ENCODE measurements at places on chromosomes 1 and 21.

DNA sequence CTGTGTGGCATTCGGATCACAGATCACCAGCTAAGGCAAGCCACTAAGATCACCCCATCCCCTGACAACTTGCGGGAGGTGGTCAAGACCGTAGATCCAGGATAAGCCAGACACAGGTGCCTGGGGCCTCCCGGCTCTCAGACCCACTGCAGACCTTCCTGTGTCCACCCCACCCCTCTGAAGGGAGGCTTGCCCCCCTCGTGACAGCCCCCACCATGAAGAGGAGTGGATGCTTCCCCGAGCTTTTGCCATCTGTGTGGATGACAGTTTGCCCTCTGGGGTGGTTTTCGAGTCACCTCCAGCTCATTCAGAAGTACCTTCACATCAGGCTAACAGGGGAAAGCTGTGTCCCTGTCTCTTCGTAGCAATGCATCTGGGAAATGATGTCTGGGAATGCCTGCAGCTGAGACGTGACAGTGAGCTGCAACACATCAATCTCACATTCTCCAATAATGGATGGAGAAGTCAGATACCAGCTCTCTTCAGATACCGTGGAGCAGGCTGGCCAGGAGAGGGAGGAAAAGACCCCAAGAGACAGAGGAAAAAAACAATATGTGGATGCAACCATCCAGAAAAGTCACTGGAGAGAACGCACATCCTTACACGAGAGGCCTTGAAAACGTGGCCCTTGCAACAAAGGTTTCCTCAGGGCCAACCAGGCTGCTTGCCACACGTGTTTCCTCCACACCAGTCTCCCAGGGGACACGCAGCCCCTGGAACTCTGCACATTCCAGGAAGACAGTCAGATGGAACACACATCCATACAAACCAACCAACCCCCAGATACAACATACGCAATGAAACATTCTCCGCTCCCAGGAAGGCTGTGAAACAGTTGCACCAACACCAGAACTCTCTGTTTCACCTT, 20.4 kb upstream of the FHAD1 start:
- H3K27ac ChIP-seq = no peak overlapping the region
- peaks cover 6% of the 10 kb centered on the region for H3K4me1 ChIP-seq
- no peaks in the 10 kb centered on the region for H3K36me3 ChIP-seq
- DNase-seq = no peak

GRCh38 chr21:26795866-26796329, 49.3 kb downstream of the ADAMTS1 start:
- no peak overlapping the region for H3K4me3 ChIP-seq
- no peak for DNase-seq
- H3K4me1 ChIP-seq = peaks cover 6% of the 10 kb centered on the region
- H3K36me3 ChIP-seq = no peaks in the 10 kb centered on the region
- no peaks in the 10 kb centered on the region for H3K27me3 ChIP-seq

- peaks cover 1% of the 10 kb centered on the region for H3K4me1 ChIP-seq
- H3K4me3 ChIP-seq = no peak overlapping the region
- H3K36me3 ChIP-seq = no peaks in the 10 kb centered on the region
- DNase-seq = no peak
- H3K27ac ChIP-seq = no peak overlapping the region
These were observed 10.9 kb downstream of the TNFRSF25 start for GRCh38 chr1:6454856-6455751.

DNA sequence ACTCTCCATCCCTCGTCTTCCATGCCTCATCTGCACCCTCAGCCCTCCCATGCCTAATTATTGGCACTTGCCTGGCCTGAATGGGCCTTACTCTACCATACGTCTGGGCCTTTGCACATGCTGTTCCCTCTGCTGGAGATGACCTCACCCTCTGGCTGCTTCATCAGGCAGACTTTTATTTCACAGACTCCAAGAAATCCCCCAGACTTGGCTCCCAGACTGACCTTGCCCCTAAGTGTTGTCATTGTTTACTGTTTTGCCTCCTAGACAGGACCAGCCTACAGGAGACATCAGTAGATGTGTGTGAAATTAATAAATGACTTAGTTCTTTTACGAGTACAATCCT, 5.2 kb upstream of the AHDC1 start:
- H3K27me3 ChIP-seq = peaks cover 5% of the 10 kb centered on the region
- H3K36me3 ChIP-seq = no peaks in the 10 kb centered on the region
- DNase-seq = no peak
- no peak overlapping the region for H3K27ac ChIP-seq
- H3K4me1 ChIP-seq = peaks cover 34% of the 10 kb centered on the region
- no peak overlapping the region for H3K4me3 ChIP-seq

DNA sequence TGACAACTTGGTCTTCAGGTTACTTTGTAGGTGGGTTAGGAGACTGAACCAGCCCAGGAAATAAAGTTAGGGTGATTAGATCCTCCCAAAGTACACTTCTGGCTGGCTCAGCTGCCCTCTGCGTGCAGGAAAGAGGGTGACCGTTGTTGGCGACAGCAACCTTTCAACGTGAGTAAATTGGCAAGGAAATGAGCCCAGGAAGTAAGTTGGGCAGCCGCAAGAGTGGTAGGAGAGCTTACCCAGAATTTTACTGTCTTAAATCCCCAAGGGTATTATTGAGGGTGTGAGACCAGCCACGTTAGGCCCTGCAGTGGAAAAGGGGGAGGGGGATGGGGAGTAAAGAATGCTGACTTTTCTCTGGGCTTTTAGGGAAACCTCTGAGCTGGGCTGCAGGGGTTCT, 1.6 kb downstream of the TENT5C start:
- peaks cover 13% of the 10 kb centered on the region for H3K4me1 ChIP-seq
- no peak overlapping the region for H3K27ac ChIP-seq
- peak; percentile 32 for DNase-seq
- H3K4me3 ChIP-seq = no peak overlapping the region

DNA sequence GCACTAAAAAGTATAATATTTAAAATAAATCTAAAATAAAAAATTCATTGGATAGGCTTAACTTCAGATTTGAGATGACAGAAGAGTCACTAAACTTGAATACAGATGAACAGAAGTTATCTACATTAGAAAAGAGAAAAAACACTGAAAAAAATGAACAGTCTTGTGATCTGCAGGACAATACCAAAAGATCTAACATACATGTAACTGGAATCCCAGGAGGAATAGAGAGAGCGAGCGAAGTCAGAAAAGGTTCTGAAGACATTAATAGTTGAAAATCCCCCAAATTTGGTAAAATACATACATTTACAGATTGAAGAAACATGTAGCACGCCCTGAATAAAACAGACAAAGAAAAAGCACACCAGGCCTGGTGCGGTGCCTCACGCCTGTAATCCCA, 21.2 kb downstream of the B3GALNT2 start:
- no peaks in the 10 kb centered on the region for H3K4me1 ChIP-seq
- H3K27me3 ChIP-seq = no peaks in the 10 kb centered on the region
- no peak overlapping the region for H3K4me3 ChIP-seq
- H3K36me3 ChIP-seq = peaks cover 16% of the 10 kb centered on the region

DNA sequence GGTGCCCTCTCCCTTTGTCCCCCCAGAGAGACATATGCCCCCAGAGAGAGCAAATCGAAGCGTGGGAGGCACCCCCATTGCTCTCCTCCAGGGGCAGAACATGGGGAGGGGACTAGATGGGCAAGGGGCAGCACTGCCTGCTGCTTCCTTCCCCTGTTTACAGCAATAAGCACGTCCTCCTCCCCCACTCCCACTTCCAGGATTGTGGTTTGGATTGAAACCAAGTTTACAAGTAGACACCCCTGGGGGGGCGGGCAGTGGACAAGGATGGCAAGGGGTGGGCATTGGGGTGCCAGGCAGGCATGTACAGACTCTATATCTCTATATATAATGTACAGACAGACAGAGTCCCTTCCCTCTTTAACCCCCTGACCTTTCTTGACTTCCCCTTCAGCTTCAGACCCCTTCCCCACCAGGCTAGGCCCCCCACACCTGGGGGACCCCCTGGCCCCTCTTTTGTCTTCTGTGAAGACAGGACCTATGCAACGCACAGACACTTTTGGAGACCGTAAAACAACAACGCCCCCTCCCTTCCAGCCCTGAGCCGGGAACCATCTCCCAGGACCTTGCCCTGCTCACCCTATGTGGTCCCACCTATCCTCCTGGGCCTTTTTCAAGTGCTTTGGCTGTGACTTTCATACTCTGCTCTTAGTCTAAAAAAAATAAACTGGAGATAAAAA, 8.4 kb downstream of the EFNA3 start:
- H3K27me3 ChIP-seq = peaks cover 28% of the 10 kb centered on the region
- no peak overlapping the region for H3K27ac ChIP-seq
- peaks cover 27% of the 10 kb centered on the region for H3K4me1 ChIP-seq
- no peaks in the 10 kb centered on the region for H3K36me3 ChIP-seq

GRCh38 chr1:119613769-119614720, 34.0 kb downstream of the ZNF697 start:
- no peak overlapping the region for H3K27ac ChIP-seq
- H3K4me1 ChIP-seq = peaks cover 3% of the 10 kb centered on the region
- no peaks in the 10 kb centered on the region for H3K36me3 ChIP-seq
- H3K27me3 ChIP-seq = no peaks in the 10 kb centered on the region

DNA sequence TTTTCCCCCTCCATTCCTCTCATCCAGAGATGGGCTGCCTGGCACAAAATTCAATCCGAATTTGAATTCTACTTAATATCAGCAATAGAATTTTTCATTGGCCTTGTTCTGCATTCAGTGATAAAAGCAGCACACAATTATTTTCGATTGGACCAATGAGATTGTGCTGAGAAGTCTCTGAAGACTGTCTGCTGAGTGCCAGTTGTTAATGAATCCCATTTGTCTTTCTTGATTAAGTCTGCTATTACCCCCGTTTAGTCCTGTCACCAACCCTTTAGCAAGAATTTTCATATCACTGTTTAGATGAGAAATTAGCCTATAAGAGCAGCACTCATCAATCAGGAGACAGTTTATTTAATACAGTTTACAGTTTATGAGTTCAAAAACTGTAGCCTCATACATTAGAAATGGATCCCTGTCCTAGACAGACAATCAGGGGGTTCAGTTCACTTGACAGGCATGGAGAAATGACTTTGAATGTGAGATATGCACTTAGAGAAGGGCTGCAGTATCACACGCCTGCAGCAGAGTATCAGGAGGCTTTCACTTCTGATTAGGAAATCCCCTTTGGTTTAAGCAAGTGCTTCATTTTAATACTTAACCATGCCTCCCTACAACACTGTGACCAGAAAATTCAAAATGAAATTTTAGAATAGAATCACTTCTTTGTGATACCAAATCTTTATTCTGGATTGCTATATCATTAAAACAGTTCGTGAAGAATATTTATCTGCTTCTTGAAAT, 304.7 kb upstream of the PTBP2 start:
- H3K27me3 ChIP-seq = no peaks in the 10 kb centered on the region
- H3K27ac ChIP-seq = no peak overlapping the region
- no peak overlapping the region for H3K4me3 ChIP-seq
- no peaks in the 10 kb centered on the region for H3K4me1 ChIP-seq
- DNase-seq = no peak
- H3K36me3 ChIP-seq = no peaks in the 10 kb centered on the region

GRCh38 chr1:115722221-115722620, 46.3 kb downstream of the CASQ2 start:
- DNase-seq = no peak
- no peak overlapping the region for H3K27ac ChIP-seq
- peaks cover 6% of the 10 kb centered on the region for H3K4me1 ChIP-seq
- no peak overlapping the region for H3K4me3 ChIP-seq
- H3K27me3 ChIP-seq = no peaks in the 10 kb centered on the region
- no peaks in the 10 kb centered on the region for H3K36me3 ChIP-seq

- no peak overlapping the region for H3K4me3 ChIP-seq
- no peak for DNase-seq
- no peaks in the 10 kb centered on the region for H3K27me3 ChIP-seq
- no peak overlapping the region for H3K27ac ChIP-seq
- no peaks in the 10 kb centered on the region for H3K36me3 ChIP-seq
These were observed 917.3 kb upstream of the B3GALT2 start for GRCh38 chr1:194103516-194104246.

GRCh38 chr1:17193222-17194132, 11.5 kb upstream of the PADI1 start:
- no peak overlapping the region for H3K27ac ChIP-seq
- H3K36me3 ChIP-seq = no peaks in the 10 kb centered on the region
- peaks cover 33% of the 10 kb centered on the region for H3K4me1 ChIP-seq
- no peak for DNase-seq
- H3K4me3 ChIP-seq = no peak overlapping the region
- H3K27me3 ChIP-seq = no peaks in the 10 kb centered on the region

DNA sequence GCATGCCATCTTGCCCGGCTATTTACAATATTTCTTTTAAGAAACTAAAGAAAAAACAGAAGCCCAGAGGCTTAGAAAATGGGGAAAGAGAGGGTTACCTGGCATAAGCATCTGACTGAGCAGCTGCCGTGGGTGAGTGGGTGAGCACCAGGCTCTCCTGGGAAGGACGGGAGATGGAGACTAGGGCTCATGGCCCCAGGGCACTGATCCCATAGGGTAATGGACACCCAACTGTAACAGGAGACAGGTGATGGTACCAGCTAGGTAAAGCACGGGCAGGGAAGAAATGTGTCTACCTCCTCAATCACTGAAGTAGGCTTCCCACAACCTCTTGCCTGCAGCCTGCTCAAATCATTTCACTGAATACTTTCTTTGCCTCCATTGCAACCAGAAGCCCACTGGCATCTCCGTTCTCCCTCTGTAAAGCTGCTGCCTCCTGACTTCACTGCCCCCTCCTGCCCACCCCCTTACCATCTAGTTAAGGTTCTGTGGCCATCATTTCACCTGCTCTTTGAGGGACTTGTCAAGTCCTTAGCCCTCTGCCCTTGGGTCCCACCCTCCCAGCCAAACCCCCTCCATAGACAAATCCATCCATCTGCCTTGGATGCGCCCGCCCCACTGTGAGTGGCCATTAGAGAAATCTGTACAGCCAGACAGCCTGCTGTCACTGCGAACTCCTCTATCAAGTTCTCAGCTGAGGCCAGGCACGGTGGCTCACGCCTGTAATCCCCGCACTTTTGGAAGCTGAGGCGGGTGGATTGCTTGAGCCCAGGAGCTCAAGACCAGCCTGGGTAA, 6.2 kb downstream of the TMEM125 start:
- no peaks in the 10 kb centered on the region for H3K27me3 ChIP-seq
- no peak overlapping the region for H3K27ac ChIP-seq
- H3K36me3 ChIP-seq = no peaks in the 10 kb centered on the region
- DNase-seq = no peak

- H3K27me3 ChIP-seq = no peaks in the 10 kb centered on the region
- H3K36me3 ChIP-seq = peaks cover 45% of the 10 kb centered on the region
- no peak overlapping the region for H3K27ac ChIP-seq
These were observed 9.2 kb downstream of the UAP1 start for GRCh38 chr1:162570718-162571117.

- peak; percentile 70 for DNase-seq
- H3K4me3 ChIP-seq = no peak overlapping the region
- H3K36me3 ChIP-seq = peaks cover 2% of the 10 kb centered on the region
- H3K4me1 ChIP-seq = peaks cover 40% of the 10 kb centered on the region
- H3K27me3 ChIP-seq = no peaks in the 10 kb centered on the region
These were observed 88.2 kb downstream of the TIAM1 start for GRCh38 chr21:31255896-31256295.
